Activated CD4-positive, alpha-beta T cell treated with anti-CD3 and anti-CD28 coated beads, Interleukin-2, amount 10 ng/mL, durations not matched to agents 7 days and 5 days (primary cell): ENCODE measurements at places on chromosomes 13 and 19. TPM values are rescaled to one million over a fixed set of nuclear protein-coding genes. Genes with fewer than 3 reads are reported as not detected.

DNA sequence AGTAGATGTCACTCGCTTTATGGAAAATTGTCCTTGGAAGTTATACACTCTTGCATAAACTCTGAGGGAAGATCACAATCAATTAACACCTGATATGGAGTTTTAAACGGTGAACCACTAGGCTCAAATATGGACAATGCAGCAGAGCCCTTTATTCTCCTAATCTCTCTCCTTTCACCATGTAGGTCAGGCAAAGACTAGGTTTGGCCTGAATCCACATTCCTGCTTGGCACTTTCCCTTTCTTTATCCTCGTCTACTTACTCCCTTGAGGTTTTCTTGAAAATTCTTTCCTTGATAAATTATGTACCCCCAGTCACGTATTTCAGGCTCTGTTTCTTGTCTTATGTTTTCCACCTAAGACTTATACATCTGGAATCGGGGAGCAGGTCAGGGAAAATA lies 751.7 kb downstream of the DACH1 start:
- H3K27ac ChIP-seq = no peak overlapping the region
- no peaks in the 10 kb centered on the region for H3K27me3 ChIP-seq
- no peak for DNase-seq
- H3K36me3 ChIP-seq = no peaks in the 10 kb centered on the region

DNA sequence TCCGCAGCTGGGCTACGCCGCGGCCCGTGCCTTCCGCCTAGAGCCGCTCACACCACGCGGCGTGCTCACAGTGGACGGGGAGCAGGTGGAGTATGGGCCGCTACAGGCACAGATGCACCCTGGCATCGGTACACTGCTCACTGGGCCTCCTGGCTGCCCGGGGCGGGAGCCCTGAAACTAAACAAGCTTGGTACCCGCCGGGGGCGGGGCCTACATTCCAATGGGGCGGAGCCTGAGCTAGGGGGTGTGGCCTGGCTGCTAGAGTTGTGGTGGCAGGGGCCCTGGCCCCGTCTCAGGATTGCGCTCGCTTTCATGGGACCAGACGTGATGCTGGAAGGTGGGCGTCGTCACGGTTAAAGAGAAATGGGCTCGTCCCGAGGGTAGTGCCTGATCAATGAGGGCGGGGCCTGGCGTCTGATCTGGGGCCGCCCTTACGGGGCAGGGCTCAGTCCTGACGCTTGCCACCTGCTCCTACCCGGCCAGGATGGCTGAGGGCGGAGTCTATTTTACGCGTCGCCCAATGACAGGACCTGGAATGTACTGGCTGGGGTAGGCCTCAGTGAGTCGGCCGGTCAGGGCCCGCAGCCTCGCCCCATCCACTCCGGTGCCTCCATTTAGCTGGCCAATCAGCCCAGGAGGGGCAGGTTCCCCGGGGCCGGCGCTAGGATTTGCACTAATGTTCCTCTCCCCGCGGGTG lies 7.4 kb downstream of the DBP start:
- no peaks in the 10 kb centered on the region for H3K27me3 ChIP-seq
- peaks cover 17% of the 10 kb centered on the region for H3K36me3 ChIP-seq
- no peak overlapping the region for H3K4me3 ChIP-seq

- H3K36me3 ChIP-seq = no peaks in the 10 kb centered on the region
- H3K27ac ChIP-seq = no peak overlapping the region
- H3K27me3 ChIP-seq = no peaks in the 10 kb centered on the region
- DNase-seq = no peak
Measured at GRCh38 chr13:24389506-24389905, 80.1 kb downstream of the C1QTNF9 start.

DNA sequence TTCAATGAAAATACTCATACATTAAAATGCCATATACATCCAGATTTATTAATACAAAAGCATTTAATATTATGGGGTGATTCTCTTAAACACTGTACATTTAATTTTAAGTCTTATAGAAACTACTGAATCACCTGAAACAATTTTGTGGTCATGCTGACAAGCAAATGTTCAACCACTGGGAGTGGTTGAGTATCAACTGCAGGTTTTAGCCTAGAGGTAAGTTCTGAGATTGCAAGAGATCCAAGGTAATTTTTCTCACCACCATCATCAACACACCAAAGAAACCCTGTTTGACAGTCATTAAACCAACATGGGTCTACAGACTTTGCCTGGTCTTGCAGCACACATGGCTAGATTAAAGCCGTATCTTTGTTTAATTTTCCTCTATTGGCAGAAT lies 196.3 kb downstream of the LHFPL6 start:
- DNase-seq = no peak
- no peak overlapping the region for H3K27ac ChIP-seq
- no peaks in the 10 kb centered on the region for H3K4me1 ChIP-seq
- no peaks in the 10 kb centered on the region for H3K36me3 ChIP-seq

NDFIP2 gene
- total RNA-seq = 17.8 TPM

DNA sequence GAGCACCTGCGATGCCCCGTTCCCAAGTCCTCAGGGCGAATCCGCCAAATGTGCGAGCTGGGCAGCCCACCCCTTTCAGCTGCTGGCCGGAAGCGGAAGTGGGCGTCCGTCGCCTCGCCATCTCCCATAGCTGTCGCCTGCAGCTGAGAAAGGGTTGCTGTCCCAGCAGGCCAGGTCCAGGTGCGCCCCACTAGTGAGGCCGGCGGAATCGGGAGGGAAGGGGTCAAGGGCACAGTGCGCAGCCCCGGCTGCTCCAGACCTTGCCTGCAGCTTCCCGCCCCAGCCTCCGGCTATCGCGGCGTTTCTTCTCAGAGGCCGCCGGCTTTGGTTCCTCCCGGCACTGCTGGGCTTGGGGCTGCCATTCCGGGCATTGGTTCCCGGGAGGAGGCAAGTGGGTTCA lies at the start of gene ZNF177:
Gene ZNF177, plus strand, starts transcription at position 109 of the 400 bp plus-strand sequence. CDS start 15,299 bp downstream, outside the sequence.
- no peak within 1 kb of the TSS for H3K4me3 ChIP-seq
- peaks cover 4% of the 10 kb centered on the region for H3K4me1 ChIP-seq
- no peak within 1 kb of the TSS for H3K27ac ChIP-seq
- DNase-seq = no peak
- peaks cover 16% of the 10 kb centered on the region for H3K36me3 ChIP-seq

- H3K4me1 ChIP-seq = no peaks in the 10 kb centered on the region
- DNase-seq = no peak
- no peak overlapping the region for H3K27ac ChIP-seq
- H3K4me3 ChIP-seq = no peak overlapping the region
Measured at GRCh38 chr13:98315466-98315865, 138.4 kb upstream of the RNF113B start.

- H3K27me3 ChIP-seq = no peaks in the 10 kb centered on the region
- H3K27ac ChIP-seq = no peak overlapping the region
- DNase-seq = no peak
- no peaks in the 10 kb centered on the region for H3K36me3 ChIP-seq
- no peak overlapping the region for H3K4me3 ChIP-seq
Measured at GRCh38 chr13:80329250-80329649, 11.7 kb downstream of the SPRY2 start.

MCEMP1 gene
- not detected for total RNA-seq

CABP5 gene
- total RNA-seq = not detected

GRCh38 chr19:2949939-2950285 lies 5.1 kb upstream of the ZNF77 start:
- H3K27ac ChIP-seq = peak overlapping the region; percentile 97
- DNase-seq = no peak
- peaks cover 33% of the 10 kb centered on the region for H3K4me1 ChIP-seq
- peak overlapping the region; percentile 94 for H3K4me3 ChIP-seq

CYP4F12 gene
- total RNA-seq = 0.10 TPM

- H3K27ac ChIP-seq = no peak overlapping the region
- no peak for DNase-seq
- H3K4me3 ChIP-seq = no peak overlapping the region
- peaks cover 13% of the 10 kb centered on the region for H3K27me3 ChIP-seq
- H3K4me1 ChIP-seq = peaks cover 10% of the 10 kb centered on the region
- H3K36me3 ChIP-seq = no peaks in the 10 kb centered on the region
Measured at GRCh38 chr19:18966307-18966706, 25.3 kb upstream of the HOMER3 start.

EDNRB gene
- not detected for total RNA-seq

DNA sequence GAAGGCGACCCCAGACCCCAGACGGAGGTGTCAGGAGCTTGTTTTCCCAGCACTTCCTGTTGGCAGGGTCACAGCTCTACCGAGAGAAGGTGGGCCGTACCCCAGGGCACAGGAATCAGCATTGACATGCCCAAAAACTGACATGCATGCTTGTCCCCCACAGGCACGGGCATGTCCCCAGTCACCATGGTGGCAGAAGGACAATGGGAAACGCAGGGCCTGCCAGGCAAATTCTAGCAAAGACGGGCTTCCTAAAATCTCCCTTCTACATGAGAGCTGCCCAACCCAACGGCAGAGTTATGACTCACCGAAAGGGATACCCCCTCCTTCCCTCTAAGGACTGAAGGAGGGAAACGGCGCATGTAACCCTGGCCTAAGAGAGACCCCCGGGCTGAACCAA lies 18.5 kb downstream of the TSHZ3 start:
- H3K27me3 ChIP-seq = no peaks in the 10 kb centered on the region
- peaks cover 2% of the 10 kb centered on the region for H3K4me1 ChIP-seq
- no peaks in the 10 kb centered on the region for H3K36me3 ChIP-seq
- no peak overlapping the region for H3K4me3 ChIP-seq

OLFM4 gene
- total RNA-seq = not detected

NOVA2 gene
- 0.10 TPM for total RNA-seq

IGFLR1 gene
- total RNA-seq = 53.7 TPM

FLT1 gene
- total RNA-seq = 0.32 TPM

WDR88 gene
- 0.27 TPM for total RNA-seq

GRCh38 chr19:16096280-16096855 lies 15.3 kb upstream of the RAB8A start:
- H3K36me3 ChIP-seq = peaks cover 82% of the 10 kb centered on the region
- H3K4me3 ChIP-seq = no peak overlapping the region
- DNase-seq = no peak
- peaks cover 46% of the 10 kb centered on the region for H3K4me1 ChIP-seq

DDA1 gene
- total RNA-seq = 39.5 TPM

SMIM44 gene
- total RNA-seq = not detected

DNA sequence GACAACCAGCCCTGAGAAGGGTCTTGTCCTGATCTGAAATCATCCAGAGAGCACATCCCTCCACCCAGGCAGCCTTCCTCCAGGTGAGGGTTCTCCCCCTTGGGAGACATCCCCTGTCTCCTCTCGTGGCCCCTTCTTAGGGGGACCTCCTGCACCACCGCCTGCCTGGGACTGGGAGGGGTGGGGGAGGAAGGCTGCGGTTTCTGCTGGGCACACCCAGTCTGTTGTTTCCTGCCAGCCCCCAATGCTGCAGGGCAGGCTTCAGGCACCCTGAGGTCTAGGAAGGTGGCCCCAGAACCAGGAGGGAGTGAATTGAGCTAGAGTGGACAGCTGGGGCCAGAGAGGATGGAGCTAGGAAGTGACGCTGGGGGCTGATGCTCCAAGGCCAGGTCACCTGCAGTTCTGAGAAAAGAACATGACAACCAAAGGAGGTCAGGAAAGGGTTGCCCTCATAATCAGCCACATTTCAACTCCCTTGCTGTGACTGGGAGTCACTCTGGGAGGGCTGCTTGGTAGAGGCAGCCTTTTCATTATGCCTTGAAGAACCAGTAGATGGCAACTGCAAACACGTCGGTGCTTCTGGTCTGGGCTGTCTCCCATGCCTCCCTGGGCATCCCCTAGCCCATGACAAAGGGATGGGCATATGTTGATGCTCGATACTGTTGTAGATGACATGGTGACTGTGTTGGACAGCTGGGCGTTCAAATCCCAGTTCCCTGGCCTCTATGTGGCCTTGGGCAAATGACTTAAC lies 1.4 kb downstream of the ARHGEF18 start:
- DNase-seq = peak; percentile 71
- H3K27me3 ChIP-seq = no peaks in the 10 kb centered on the region
- peak overlapping the region; percentile 100 for H3K4me3 ChIP-seq
- peaks cover 71% of the 10 kb centered on the region for H3K4me1 ChIP-seq

LILRA2 gene
- not detected for total RNA-seq

- H3K36me3 ChIP-seq = no peaks in the 10 kb centered on the region
- H3K27ac ChIP-seq = no peak overlapping the region
- peaks cover 10% of the 10 kb centered on the region for H3K4me1 ChIP-seq
- H3K27me3 ChIP-seq = peaks cover 27% of the 10 kb centered on the region
- no peak for DNase-seq
Measured at GRCh38 chr19:588741-589692, 664 bp upstream of the HCN2 start.

ZNF528 gene
- total RNA-seq = 19.5 TPM

GRCh38 chr19:35002037-35002535 lies 2.0 kb downstream of the GRAMD1A start:
- H3K27ac ChIP-seq = peak overlapping the region; percentile 98
- H3K36me3 ChIP-seq = peaks cover 37% of the 10 kb centered on the region
- peaks cover 66% of the 10 kb centered on the region for H3K4me1 ChIP-seq
- H3K27me3 ChIP-seq = no peaks in the 10 kb centered on the region
- no peak for DNase-seq

EFNA2 gene
- not detected for total RNA-seq

- peak overlapping the region; percentile 40 for H3K4me3 ChIP-seq
- peaks cover 55% of the 10 kb centered on the region for H3K36me3 ChIP-seq
Measured at GRCh38 chr13:74061926-74062595, 72.1 kb downstream of the KLF12 start.

DNA sequence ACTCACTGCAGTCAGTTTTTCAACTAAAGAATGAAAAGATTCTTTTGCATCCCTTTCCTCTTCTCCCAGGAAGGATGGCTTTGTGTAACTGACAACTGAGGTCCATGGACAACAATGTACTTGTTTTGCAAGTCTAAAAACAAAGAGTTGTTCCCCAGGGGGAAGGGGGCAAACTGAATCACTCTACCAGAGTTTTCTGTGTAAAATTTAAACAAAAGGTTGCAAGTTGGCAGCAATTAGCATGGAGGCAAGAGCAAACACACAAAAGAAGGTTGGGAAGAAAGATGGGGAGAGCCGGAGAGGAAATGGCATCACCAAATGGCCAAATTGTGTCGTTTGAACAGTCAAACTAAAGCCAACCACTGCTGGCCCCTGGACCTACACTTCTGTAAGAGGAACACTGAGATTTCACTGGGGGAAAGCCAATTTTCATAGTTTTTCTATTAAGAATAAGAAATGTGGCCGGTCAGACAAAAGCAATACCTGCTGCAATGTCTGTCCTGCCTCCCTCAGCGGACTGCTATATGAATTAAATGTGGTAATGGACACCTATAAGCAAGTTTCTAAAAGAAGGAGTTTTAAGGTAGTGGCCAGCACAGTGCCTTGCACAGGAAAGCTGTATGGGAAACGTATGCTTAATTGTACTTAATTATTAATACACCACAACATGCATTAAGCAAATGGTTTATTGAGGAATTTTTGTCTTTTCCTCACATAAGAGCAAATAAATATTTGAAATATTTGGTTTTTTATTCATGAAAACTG lies 16.1 kb upstream of the SACS start:
- no peak overlapping the region for H3K4me3 ChIP-seq
- H3K27me3 ChIP-seq = peaks cover 6% of the 10 kb centered on the region
- no peaks in the 10 kb centered on the region for H3K36me3 ChIP-seq
- no peak for DNase-seq

- H3K36me3 ChIP-seq = peaks cover 2% of the 10 kb centered on the region
- no peak for DNase-seq
- H3K4me3 ChIP-seq = no peak overlapping the region
- no peaks in the 10 kb centered on the region for H3K27me3 ChIP-seq
Measured at GRCh38 chr13:48151363-48152161, 56.7 kb upstream of the MED4 start.
